ENCODE measurements at places on chromosomes 1 and 21. TPM values are rescaled to one million over a fixed set of nuclear protein-coding genes. Genes with fewer than 3 reads are reported as not detected.

The SLAMF9 gene
- 15.9 TPM for total RNA-seq

The LY9 gene
- total RNA-seq: not detected

DNA sequence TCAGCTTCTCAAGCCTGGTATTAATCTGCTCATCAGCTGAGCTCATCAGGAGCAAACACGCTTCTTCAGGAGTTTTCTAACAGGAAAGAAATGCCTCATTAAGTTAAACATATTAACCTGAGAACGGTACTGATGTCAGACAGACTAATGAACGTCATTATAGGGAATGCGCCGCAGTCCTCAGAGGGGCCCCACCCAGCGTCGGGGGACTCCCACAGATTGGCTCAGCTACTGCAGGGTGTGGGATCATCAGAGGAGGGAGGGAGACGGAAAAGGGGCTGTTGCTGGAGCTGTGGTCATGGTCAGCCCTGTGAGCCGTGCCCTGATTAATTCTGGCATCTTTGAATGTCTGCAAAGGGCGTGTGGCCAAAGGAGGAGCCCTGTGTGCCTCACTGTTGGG, 348.5 kb downstream of the PTPRU start:
- DNase-seq: no peak

The CLEC20A gene
- not detected for total RNA-seq

DNA sequence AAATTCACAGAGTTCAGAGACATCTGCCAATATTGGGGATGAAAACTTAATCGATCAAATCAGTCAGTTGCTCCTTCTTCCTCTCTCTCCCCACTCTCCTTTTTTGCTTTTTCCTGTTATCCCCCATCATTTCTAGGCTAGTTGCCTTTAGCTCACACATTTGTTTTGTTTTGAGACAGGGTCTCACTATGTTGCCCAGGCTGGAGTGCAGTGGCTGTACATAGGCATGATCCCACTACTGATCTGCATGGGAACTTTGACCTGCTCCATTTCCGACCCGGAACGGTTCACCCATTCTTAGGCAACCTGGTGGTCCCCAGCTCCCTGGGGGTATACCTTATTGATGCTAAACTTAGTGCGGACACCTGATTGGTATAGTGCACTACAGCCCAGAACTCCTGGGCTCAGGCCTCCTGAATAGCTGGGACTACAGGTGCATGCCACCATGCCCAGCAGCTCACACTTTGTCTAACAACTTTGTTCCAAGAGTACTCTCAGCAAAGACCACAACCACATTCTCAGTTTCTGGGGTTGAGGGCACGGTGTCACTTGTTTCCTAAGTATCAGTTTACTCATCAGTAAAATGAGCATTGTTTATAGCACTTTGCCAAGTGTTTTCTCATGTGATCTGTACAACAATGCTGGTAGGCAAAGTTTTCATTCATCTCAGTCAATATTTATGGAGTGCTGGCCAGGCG, 6.7 kb upstream of the ELOA start:
- no peak for DNase-seq

- DNase-seq: no peak
Observed at GRCh38 chr1:247482747-247483146, 24.8 kb upstream of the OR2B11 start.

- no peak for DNase-seq
Observed at GRCh38 chr1:25447547-25447946, 16.9 kb downstream of the MACO1 start.

The TMEM240 gene
- 3.1 TPM for total RNA-seq
